NCI-H1436 (cell line): ENCODE measurements at places on chromosomes 13 and 19.

GRCh38 chr19:49338691-49339300, 3.6 kb downstream of the CD37 start:
- DNase-seq = no peak

DNA sequence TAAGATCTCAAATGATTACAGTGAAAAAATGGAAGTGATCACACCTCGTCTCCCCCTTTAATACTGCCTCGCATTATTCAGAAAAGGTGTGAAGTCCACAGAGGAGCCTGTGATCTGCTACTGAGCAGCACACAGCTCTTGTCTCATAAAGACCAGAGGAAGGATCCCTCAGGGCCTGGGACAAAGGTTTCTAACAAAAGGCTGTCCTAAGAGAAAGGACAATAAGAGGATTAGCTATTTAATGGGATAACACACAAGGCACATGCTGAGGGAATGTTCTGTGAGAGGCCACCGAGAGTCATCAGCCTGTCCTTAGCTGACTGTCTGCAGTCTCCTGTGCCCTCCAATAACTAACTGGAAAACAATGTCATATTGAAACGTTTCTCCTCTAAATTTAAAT, 26.7 kb downstream of the EBPL start:
- DNase-seq = no peak

DNA sequence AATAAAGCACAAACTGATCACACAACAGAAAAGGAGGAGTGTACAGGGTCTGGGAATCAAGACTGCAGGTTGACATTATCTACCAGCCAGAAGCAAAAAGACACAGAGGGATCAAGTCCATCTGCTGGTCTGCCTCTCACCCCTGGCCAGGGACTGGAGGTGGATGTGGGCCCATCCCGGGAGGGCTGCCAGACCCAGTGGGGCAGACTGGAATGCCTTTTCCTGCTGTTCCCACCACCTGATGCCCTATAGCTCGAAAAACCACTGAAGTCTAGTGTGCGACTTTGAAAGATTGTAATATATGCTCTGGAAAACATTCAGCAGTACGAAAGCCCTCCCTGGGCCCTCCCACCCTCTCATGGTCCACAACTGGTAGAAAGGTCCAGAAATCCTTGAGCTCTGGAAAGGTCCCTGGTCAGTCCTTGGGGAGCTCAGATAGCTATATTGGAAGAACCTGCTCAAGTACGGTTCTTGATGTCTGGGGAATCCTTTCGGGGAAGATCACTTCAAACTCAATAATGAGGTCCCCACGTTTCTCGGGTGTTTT, 2.6 kb downstream of the DNAJB1 start:
- DNase-seq = no peak

GRCh38 chr13:35855531-35856019, 275.6 kb downstream of the DCLK1 start:
- DNase-seq = peak; percentile 30
